ENCODE measurements at places on chromosomes 3 and 15.

- DNase-seq, result no peak
These were observed 93.6 kb downstream of the CNTN3 start for GRCh38 chr3:74520895-74521294.

GRCh38 chr3:51637144-51637940 lies 33.7 kb upstream of the TEX264 start:
- no peak for DNase-seq

DNA sequence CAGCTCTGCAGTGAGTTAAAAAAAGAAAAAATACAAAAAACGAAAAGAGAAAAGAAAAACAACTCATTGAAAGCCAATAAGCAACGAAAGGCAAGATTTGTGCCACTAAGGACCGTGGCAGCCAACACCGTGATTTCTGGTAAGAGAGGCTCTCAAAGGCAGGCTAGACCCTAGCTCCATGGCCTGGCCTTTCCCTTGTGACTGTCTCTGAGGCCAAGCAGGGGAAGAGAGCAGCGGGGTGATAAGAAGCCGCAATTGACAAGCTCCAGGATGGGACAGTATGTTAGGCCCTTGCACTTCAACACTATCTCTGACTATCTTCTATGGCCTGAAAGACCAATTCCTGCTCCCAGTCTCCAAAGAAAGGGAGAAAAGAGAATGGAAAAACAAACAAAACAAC lies 12.4 kb downstream of the APOD start:
- no peak for DNase-seq

GRCh38 chr3:164604687-164605086 lies 473.6 kb downstream of the SI start:
- DNase-seq, result no peak

DNA sequence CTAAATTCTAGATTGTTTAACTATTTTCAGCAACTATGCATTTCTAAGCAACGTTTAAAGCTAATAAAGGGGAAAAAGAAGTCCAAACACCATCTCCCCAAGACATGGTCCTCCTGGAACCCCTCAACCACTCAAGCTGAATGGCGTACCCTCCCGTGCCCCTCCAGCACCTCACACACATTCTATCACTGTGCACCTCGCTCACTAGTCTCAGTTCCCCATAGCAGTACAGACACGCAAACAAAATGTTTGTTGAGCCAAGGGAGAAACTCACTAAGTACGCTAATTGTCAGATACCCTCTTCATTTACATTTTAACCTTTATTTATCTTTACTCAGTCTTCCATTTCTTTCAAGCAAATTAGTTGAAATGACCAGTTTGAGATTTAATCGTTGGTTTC lies 48.8 kb downstream of the ACAP2 start:
- DNase-seq, result no peak

All from CD4-positive, alpha-beta T cell treated with Interleukin-12 subunit alpha and Interleukin-12 subunit beta, for 1 hour (primary cell).